Right lung (tissue), 10 donors: ENCODE measurements at places on chromosomes 1 and 21. TPM values are rescaled to one million over a fixed set of nuclear protein-coding genes. Genes with fewer than 3 reads are reported as not detected.

The APOBEC4 gene
- polyA plus RNA-seq, result 2.1 TPM

The COL16A1 gene
- polyA plus RNA-seq, result 135 TPM

The KRTAP10-1 gene
- not detected for polyA plus RNA-seq

The CHI3L2 gene
- 0.51 TPM for polyA plus RNA-seq

The TCEA3 gene
- polyA plus RNA-seq, result 25.6 TPM

The L1TD1 gene
- 6.2 TPM for polyA plus RNA-seq

The EPRS1 gene
- polyA plus RNA-seq, result 98.4 TPM

The KCNAB2 gene
- 5.6 TPM for polyA plus RNA-seq

The TINAGL1 gene
- 50.7 TPM for polyA plus RNA-seq

The SH2D1B gene
- 0.94 TPM for polyA plus RNA-seq

The ITLN1 gene
- polyA plus RNA-seq, result 1.6 TPM
